ENCODE measurements at places on chromosomes 1 and 21.

- DNase-seq, result no peak
These were observed 175.1 kb downstream of the CAMTA1 start for GRCh38 chr1:6960291-6960811.

GRCh38 chr1:175035865-175036264 is 12.6 kb upstream of the MRPS14 start:
- no peak for DNase-seq

DNA sequence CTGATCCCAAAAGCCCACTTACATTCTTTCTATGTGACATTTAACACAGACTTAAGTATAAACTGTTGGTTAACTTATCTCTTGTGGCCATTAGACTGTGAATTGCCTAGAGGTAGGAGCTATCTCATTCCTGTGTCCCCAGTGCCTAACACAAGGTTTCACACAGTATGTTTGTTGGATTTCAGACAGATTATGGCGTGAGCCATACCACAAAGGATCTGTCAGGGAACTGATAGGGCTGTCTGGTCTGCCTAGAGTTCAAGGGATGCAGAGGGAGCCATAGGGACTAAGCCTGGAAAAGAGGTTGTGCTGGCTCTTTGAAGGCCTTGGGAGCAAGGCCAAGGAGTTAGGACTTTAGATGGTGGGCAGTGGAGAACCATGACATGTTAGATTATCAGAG is 40.0 kb downstream of the MEF2D start:
- no peak for DNase-seq

- peak; percentile 55 for DNase-seq
These were observed 12.3 kb upstream of the SEMA4A start for GRCh38 chr1:156140879-156141707.

DNA sequence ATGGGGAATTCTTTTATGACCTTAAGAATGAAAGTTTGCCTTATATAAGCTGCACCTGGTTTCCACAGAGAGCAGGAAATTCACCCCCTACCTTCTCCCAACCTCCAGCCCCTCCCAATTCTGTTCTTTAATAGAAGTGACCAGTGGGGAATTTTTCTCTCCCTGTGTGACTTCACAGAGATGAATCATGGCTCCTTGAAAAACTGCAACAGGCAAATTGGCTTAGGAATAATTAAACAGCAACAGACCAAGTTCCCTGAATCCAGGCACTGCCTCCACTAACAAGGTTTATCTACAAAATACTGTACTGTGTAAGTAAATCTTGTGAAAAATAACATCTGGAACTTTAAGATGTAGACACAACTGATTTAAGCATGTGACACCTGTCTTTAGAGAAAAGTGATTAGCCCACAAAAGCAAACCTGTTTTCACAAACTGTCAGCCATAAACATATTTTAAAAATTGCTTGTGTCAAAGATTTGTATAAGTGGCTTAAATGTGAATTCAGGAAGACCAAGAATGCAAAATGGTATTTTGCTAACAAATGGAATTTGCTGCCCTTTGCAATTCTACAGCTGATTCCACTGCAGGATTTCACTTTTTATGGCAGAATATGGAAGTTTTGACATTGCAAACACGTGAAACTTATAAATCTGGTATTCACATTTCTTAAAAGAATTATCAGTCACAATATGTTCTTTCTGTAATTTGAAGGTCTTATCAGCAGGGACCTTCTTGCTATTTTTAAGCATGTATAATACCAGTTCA is 54.0 kb downstream of the ALG14 start:
- DNase-seq, result no peak

GRCh38 chr1:23558140-23558871 is 995 bp downstream of the ID3 start:
- DNase-seq, result peak; percentile 60

DNA sequence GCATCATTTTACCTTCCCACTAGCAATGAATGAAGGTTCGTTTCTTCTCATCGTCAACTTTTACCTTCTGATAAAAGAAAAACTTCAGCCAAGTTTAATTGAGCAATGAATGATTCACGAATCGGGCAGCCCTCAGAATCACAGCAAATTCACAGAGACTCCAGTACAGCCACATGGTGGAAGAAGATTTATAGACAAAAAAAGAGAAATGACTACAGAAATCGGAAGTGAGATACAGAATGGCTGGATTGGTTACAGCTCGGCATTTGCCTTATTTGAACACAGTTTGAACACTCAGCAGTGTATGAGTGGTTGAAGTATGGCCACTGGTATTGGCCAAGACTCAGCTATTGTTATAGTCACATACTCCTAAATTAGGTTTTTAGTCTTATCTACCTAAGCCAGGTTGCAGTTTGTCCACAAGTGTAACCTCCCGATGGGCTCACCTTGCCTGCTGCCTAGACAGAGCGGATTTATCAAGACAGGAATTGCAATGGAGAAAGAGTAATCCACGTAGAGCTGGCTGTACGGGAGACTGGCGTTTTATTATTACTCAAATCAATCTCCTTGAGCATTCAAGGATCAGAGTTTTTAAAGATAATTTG is 15.3 kb downstream of the AK4 start:
- no peak for DNase-seq

GRCh38 chr1:111908011-111908621 is 81.4 kb downstream of the KCND3 start:
- no peak for DNase-seq

GRCh38 chr1:7575041-7575400 is 196.1 kb upstream of the VAMP3 start:
- no peak for DNase-seq

GRCh38 chr1:78681265-78681664 is 31.6 kb downstream of the IFI44 start:
- DNase-seq, result no peak

GRCh38 chr1:8133190-8133589 is 107.1 kb upstream of the ERRFI1 start:
- DNase-seq, result no peak

DNA sequence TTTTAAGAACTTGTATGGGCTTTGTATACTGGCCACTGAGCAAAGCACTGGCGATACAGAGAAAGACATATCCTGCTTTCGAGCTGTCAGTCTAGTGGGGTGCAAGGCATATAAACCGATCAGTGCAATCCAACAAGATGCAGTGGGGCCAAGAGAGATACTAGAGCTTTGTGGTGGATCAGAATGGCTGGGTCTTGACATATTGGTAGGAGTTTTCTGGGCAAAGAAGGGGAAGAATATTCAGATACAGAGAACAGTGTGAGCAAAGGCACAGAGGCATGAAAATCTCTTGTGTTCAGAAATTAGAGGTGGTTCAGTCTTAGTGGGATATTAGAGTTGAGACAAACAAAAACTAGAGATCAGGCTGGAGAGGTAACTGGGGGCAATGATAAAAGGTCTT is 49.2 kb downstream of the FOXO6 start:
- no peak for DNase-seq

GRCh38 chr1:4170548-4171340 is 270.7 kb upstream of the C1orf174 start:
- DNase-seq, result no peak

- DNase-seq, result no peak
These were observed 34.7 kb downstream of the LRRC8D start for GRCh38 chr1:89855413-89856123.

GRCh38 chr1:52955129-52955970 is 28.3 kb downstream of the SCP2 start:
- DNase-seq, result no peak

DNA sequence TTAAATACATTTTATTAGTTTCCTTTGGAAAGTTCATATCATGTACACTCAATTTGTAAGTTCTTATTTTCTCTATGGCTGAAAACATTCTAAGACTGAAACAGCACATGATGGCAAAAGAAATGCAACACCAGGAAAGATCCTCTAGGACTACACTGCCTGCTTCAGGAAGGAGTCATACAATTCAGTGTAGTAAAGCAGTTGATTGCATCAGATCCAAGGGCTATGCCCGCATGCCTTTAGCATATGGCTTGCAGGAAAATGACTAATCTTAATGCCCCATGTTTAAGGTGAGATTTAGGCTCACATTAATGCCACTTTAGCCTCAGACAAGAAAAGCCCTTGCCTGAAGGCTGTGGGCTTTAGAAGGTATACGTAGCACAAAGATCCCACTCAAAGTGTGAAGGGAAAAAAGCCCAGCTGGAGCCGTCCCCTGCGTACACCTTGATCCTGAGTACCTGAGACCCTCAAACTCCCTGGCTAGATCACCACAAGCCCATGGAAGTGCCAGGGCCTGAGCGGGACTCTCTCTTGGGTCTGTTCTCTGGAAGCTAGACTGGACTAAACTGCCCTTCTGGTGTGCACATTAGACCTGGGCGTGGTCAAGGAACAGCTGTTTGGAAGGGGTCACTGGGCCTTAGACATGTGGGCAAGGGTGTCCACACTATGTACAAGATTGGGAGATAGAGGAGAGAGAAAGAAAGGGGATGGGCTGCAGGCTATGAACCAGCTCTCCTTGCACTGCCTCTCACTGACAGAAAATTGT is 52.9 kb downstream of the ESRRG start:
- no peak for DNase-seq

- DNase-seq, result no peak
These were observed 845.4 kb upstream of the CXADR start for GRCh38 chr21:16667395-16667794.

DNA sequence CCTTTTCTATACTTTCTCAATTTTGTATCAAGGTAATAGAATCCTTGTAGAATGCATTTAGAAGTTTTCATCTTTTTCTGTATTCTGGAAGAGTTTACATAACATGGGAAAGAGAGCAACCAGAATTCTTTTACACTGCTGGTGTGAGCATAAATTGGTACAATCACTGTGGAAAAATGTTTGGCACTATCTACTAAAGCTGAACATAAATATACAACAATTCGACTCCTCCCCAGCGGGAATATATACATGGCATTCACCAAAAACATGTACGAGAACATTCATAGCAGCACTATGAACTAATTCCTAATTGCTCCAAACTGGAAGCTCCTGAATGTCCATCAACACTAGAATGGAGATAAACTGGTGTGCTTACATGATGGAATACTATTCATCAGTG is 1.8 kb upstream of the ACBD6 start:
- DNase-seq, result no peak

DNA sequence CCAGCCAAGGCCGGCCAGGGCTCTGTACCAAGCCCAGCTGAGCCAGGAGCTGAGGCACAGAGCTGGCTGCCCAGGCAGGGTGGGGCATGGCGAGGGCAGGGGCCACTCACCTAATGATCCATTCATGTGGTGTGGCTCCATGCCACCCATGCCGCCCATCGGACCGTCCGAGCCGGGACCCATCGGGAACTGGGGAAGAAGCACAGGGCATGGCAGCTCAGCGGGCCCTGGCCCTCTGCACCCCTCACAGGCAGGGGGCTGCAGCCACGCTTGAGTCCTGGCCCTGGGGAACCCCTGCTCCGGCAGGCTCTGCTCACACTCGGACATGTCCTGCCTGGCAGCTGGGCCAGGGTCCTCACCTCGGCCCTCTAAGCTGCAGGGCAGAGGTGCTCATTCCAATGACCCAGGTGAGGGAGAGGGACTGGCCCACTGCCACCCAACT is 28.7 kb downstream of the MRPL37 start:
- no peak for DNase-seq

DNA sequence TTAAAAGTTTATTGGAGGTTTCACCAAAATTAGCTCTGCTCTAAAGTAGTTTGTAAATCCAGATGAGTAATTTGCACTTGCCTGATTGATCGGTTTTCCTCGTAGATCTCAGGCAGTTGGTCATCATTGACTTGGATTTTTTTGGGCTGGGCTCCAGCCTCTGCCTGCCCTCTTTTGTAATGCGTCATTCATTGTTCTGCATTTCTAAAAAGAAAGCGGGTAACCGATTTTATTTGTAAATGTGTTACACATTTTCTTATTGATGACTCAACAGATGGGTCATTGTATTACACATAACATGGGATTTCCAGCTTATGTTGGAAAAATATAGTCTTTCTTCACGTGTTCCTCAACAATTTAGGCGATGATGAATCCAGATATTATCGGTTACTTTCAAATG is 5.5 kb downstream of the ETS2 start:
- DNase-seq, result no peak

- DNase-seq, result peak; percentile 67
These were observed 9.1 kb upstream of the LUZP1 start for GRCh38 chr1:23177438-23178380.

DNA sequence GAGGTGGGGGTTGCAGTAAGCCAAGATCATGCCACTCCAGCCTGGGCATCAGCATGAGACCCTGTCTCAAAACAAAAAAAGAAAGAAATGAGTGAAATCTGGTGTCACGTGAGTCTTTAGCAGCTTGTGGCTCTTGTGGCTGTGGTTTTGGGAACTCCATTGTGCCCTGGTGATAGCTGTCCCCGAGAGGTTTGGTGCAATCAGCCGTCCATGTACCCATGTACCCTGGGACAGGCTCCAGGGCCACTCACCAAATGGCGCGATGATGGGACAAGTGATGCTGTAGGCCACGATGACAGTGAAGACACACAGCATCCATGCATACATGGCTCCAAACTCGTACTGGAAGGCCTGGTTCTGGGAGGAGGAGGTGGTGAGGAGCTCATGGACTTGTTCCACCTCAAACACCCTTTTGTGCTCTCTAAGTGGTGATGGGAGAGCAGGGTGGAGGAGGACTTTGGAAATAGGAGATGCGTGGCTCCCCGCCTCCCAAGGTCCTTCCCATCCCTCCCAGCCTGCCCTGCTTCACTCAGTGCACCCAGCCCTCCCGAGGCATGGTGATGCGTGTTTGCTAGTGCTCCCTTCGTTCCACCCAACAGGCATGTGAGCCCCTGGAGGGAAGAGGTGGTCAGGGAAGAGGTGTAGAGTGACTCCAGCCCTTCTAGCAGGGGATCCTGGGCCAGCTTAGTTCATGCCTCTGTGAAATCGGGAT is 29.6 kb downstream of the TMEM63A start:
- DNase-seq, result no peak

GRCh38 chr1:155005076-155006011 is 2.7 kb downstream of the ZBTB7B start:
- peak; percentile 50 for DNase-seq

DNA sequence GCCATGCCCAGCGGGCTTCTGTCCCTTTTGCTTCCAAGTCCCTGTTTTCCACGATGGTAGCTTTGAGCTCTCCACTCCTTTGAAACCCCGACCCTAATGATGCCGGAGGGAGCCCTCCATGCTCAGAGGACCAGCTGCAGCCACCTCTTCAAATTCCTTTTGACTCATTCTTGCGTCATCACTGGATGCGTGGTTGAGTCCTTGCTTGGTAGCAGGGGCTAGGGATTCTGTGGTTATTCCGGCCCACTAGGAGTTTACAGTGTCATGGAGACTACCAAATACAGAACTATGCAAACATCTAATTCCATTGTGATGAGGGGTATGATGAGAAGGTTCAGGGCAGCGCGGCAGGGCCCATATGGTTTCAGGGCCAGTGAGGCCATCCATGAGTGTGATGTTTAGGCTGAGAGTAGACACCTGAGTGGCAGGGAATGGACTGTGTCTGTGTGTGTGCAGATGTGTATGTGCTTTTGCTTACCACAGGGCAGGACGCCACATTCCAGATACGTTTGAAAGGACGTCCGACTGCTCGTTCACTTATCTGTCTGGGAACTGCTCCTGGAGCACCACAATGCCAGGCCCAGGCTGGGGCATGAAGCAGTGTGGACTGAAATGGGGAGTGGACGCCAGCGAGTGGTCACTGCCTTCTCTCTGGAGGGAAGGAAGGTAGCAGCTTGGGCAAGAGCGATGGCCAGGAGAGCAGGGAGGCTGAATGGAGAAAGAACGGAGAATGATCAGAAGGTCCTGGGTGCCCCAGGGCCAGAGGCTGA is 30.4 kb upstream of the ZBTB21 start:
- no peak for DNase-seq
